Endothelial cell (in vitro differentiated cells): ENCODE measurements at places on chromosomes 5 and 9.

DNA sequence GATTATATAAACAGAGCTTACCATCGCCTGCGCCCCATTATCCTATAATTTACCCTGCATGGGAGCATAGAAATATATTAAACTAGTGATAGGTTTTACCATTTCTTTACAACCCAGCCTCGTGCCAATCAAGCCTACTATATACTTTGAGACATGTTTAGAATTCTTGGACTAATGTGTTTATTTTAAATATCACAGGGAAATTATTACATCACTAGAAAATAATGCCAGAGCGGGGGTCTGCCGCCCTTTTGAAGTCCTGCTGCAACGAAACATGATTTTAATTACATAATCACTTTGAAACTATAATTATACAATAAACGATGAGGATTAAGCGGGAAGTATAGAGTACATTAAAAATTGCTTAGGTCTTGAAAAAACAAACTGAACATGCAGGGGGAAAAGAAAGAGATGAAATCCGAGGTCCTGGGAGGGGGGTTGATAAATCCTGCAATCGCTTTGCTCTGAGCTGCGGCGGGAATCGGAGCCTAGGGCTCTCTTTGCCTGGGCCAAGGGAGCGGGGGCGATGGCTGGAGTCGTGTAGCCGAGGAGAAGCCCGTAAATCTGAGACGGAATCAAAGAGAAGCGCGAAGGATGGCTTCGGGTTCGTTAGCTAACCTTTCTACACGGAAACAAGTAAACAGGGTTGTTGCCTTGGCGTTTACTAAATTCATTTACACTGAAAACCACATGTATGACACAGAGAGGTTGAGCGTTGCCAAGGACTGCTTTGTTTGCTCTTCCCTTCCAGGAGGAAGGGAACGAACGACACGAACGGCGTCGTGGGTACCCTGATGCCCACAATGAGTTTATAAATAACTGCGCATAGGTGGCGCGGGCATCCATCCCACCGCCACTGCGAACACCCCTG lies 127.6 kb downstream of the TMEM174 start:
- DNase-seq = no peak

DNA sequence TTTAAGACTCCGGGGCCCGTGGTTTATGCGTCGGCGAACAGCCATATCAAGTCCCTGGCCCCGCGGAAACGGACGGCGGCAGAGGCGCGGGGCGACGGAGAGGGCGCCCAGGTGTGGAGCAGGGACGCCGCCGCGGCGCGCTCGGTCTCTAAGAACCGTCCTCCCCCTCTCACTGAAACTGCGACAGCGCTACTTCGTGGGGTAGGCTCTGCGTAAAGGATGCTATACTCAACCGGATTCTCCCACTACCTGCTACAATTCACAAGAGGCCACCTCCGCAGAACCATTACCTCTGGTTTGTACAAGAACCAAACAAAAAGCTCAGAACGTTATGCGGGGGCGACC lies 404 bp downstream of the MRNIP start:
- DNase-seq = peak; percentile 18

DNA sequence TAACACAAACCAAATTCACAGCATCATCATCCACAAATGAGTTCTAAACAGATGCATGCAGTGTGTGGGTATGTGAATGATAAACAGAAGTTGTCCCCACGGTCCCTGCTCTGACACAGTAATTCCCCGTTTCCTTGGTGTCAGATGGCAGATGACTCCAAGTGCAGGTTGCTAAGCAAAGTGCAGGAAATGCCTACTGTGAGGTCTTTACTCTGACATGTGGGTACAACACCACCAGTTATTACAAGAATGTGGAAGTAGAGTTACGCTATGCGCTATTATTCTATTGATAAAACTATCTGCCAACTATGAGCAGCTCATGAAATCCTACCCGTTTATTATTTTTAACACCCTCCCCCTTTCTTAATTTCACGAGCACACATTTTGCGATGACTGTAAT lies 448.9 kb downstream of the BNC2 start:
- DNase-seq = no peak

DNA sequence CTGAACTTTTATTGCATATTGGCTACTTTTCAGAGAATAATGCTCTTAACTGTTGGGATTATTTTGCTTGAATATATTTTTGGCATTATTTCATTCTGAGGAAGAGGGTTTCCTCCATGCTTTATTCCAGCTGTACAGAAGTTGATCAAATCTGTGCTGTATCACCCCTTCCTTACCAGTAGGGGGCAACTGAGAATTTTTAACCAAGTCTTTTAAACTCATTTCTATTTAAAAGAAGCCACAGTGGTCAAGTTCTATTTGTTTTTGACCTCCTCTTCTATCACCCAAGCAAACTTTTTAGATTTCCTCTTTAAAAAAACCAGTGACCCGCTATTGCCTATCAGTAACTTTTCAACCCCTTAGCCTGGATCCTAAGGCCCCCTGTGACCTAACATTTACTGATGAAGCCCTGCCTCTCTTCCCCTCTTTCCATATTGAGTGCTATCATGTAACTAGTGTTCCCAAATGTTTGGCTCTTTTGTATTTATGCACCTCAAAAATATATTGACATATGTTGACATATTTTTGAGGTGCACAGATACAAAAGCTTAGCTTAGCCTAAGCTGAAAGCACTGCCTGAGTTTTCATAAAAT lies 80.6 kb downstream of the FBXO4 start:
- DNase-seq = no peak

- no peak for DNase-seq
These were observed 22.0 kb downstream of the C9orf57 start for GRCh38 chr9:72038408-72038807.

DNA sequence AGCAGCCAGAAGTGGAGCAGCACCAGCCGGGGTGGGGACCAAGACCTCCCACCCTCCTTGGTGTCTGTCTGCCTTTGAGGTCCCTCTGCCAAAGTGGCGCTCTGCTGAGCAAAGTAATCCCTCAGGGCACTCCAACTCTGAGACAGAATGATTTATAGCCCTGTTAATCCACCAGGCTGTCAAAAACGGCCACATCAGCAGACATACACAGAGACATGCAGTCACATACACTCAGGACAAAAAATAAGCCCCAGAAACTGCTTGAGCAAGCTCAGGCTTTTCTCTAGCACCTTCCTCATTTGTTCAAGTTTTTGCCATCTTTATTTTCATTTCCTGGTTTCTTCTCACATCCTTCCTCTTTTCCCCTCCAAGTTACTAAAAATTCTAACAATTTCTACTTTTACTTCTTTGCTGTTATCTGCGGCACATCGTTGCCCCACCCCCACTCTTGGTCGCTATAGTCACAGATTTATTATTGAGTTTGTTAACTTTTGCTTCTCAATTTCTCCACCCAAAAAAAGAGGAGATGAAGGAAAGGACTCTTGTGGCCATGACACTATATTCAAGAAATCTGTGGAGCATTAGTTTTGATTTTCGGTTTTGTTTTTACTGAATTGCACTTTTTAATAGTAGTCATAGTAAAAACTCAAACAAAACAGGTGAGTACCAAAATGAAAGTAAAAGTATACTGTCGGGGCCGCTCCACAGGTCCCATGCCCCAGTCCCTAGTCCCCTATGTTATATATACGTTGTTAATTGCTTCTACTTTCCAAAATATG lies 17.4 kb upstream of the ADRB2 start:
- no peak for DNase-seq

DNA sequence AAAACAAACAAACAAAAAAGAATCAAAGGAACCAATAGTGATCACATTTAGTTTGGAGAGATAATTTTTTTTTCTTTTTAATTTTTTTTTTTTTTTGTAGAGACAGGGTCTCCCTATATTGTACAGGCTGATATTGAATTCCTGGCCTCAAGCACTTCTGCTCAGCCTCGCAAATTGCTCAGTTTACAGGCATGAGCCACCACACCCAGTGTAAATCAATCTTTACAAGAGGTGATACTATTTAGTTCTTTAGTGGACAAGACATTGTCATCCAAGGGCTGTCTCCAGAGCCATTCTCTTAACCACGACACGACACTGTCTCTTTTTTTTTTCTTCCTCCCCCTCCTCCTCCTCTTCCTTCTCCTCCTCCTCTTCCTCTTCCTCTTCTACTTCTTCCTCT lies 29.6 kb downstream of the ERAP2 start:
- no peak for DNase-seq

DNA sequence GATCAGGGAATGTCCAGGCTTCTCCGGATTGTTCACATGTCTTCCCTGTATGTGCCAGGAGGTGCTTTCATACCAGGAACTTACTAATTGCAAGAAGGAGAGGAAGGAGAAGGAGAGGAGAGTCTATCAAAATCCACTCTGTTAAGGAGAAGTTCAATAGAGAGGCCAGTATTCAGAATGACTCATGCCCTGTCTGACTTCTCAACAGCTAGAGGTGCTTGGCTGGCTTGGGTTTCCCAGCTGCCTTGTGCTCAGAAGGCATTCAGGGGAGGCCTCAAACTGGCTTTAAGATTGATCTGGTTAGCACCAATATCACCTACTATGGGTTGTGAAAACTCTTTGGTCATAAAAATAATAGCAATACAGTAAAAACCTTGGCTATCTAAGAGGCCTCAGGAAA lies 167.9 kb upstream of the GLRA1 start:
- no peak for DNase-seq

DNA sequence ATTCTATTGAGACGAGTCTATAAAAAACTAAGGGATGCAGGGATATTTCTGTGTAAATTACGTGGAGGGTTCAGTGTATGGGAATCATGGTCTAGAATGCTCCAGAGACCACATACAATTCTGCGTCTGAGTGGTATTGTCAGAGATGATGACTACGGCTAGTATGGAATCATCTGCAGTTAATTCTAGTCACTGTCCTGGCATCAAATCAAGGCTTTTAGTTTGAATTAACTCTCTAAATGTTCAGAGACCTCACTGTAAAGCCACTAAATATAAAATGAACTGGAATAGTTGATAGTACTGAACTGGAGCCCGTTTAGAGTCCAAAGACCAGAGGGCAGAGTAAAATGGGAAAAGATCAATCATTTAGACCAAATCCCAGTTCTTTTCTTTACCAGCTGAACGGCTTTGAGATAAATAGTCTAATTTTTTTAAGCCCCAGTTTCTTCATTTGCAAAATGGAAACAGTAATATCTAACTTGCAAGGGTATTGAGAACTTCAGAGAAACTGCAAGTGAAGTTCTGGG lies 599.8 kb downstream of the EBF1 start:
- DNase-seq = no peak

DNA sequence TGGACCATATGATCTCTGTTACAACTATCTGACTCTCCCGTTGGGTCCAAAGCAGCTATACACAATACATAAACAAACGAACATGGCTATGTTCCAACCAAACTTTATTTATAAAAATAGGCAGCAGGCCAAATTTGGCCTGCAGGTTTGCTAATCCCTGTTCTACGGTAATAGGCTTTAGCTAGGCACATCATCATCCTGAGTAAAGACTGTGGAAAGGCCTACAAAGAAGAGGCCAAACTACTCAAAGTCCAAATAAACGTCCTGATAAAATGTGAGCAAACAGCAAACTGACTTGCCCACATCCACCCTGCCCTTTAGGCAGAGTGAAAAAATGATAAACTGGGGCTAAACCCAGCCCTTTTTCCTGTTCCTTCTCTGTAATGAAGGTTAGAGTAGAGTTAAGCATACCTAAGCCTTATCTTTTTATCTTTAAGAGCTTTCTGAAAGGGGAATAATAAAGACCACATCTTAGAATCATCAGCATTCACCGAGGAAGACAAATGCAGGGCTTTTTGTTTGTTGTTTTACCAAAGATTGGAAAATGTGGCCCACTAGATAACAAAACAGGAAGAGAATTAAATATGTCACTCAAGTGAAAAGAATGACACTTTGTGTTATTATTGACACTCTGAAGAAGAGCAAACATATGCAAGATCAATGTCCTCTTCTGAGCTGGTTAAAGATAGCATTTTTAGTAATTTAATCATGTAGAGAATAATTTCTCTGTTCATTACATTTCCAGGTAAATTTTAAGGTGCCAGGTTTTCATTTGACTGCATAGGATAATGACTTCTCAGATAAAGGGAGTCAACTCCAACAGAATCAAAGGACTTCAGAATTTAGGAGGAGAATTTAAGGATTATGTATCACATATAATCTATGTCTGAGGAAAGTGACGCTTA lies 160.0 kb upstream of the GNA14 start:
- DNase-seq = no peak

- DNase-seq = no peak
These were observed 28.8 kb downstream of the SMARCA2 start for GRCh38 chr9:2043881-2044462.
